SJSA1 (cell line): ENCODE measurements at places on chromosomes 16 and 17.

DNA sequence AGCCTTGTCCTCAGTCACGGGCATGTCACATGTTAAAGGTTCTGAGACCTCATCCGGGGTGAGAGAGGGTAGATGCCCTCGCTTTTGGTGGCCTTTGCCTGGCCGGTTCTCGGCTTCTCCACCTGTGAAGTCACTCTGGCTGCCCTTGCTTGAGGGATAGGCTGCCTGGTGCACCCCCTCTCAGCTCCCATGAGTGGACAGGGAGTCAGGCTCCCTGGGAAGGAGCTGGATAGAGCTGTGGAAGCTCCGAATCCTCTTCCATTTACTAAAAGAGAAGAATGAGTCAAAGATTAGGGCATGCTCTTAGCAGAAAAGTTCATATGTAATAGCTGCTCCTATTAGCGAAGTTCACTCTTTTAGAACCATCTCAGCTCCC is 142.0 kb downstream of the IRX3 start:
- no peak for DNase-seq
- no peaks in the 10 kb centered on the region; the same call in 1 of the 2 replicates for H3K27me3 ChIP-seq
- no peaks in the 10 kb centered on the region for H3K36me3 ChIP-seq
- H3K4me1 ChIP-seq: no peaks in the 10 kb centered on the region

DNA sequence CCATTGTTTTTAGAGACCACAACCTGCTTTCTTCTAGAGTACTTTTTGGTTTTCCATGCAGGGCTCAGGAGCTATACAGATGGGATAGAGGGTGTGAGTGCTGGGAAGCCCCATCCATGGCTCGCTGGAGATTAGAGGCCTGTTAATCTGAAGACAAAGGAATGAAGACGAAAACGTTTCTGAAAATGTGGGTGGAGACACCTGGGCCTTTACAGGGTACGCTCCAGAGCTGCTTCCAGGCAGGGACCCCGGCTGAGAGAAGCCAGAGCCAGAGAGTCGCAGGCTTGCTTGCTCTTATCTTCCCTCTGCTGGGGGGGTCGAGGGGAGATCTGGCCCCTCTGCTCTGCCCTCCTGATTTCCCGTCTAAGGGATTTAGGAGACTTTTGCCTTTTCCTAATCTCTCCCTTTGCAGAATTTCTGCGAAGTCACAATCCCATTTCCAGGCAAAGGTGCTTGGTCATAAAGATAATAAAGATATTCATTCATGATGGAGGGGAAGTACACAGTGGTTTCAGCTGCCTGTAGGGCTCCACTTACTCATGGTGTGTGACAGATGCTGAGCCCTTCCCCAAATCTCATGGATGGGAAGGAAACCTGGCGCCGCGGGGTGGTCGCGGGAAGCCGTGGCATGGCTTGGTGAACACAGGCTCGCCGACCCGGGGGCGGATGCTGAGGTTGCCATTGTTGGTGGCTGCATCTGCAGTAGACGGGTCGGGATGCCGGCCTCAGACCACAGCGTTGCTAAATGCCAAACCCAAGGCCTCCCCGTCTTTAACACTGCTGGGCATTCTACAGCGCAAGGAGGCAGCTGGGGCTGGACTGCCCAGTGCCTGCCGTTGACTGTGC is 4.8 kb upstream of the SOCS3 start:
- peak overlapping the region; percentile 73 for H3K27ac ChIP-seq
- H3K4me3 ChIP-seq: no peak overlapping the region
- no peaks in the 10 kb centered on the region for H3K27me3 ChIP-seq
- H3K4me1 ChIP-seq: peaks cover 43% of the 10 kb centered on the region

- no peak overlapping the region for H3K27ac ChIP-seq
- DNase-seq: no peak
- H3K36me3 ChIP-seq: no peaks in the 10 kb centered on the region
Measured at GRCh38 chr16:29641561-29641960, 21.5 kb upstream of the SPN start.

GRCh38 chr17:5762191-5762590 is 177.9 kb upstream of the NLRP1 start:
- H3K27me3 ChIP-seq: no peaks in the 10 kb centered on the region
- 0 out of 2 replicates have a peak, but pooled peaks cover 5% of the 10 kb centered on the region for H3K4me1 ChIP-seq
- H3K27ac ChIP-seq: no peak overlapping the region
- H3K36me3 ChIP-seq: no peaks in the 10 kb centered on the region
- no peak for DNase-seq

DNA sequence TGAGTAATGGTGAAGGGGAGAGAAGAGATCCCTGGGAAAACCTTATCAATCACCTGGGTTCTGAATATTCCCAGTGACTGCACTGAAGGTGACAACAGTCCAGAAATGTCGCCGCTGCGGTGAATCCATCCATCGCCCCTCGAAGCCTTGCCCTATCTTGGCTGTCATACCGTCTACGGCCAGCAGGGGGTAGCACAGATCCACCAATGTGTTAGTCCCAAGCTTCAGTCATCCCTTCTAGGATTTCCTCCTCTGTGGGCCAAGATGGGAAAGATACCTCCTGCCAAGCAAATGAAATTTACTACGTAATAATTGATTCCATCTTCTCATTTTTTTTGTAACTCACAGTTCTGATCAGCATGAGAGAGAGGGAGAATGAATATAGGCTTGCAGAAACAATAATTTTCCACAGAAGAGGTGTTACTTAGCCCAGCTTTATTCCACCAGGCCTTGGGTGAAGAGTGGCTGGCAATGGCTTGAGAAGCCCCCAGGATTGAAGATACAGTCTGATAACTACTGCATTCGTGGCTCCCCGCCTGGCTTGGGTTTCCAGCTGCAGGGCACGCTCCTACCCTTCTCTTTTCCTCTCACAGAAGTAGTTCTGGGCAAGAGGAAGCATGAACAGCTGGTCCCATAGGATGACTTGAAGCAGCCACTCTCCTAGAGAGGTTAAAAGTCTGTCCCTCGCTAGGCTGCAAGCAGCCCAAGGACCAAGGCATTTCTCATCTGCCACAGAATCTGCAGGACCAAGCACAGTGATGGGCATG is 2.6 kb upstream of the FMNL1 start:
- peaks cover 12% of the 10 kb centered on the region for H3K4me1 ChIP-seq
- H3K27ac ChIP-seq: no peak overlapping the region
- peaks cover 38% of the 10 kb centered on the region for H3K27me3 ChIP-seq
- no peak overlapping the region for H3K4me3 ChIP-seq

DNA sequence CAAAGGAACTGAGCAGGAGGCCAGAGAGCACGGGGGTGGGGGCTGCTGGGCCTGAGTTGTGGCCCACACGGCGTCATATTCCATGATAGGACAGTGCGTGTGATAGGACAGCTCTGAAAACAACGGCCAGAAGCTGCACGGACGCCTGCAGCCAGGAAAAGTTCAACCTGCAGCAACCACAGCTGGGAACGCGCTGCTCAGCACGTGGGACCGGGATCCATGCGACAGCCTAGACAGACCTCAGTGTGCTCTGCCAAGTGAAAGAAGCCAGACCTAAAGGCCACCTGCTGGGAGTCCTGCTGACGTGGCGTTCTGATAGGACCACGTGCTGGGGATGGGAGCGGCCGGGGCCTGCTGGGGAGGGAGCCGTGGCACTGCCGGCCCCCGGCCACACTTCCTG is 21.6 kb downstream of the CTU2 start:
- no peak for DNase-seq
- no peak overlapping the region for H3K4me3 ChIP-seq
- no peak overlapping the region for H3K27ac ChIP-seq
- peaks cover 82% of the 10 kb centered on the region for H3K36me3 ChIP-seq
- H3K4me1 ChIP-seq: no peaks in the 10 kb centered on the region
- no peaks in the 10 kb centered on the region for H3K27me3 ChIP-seq

DNA sequence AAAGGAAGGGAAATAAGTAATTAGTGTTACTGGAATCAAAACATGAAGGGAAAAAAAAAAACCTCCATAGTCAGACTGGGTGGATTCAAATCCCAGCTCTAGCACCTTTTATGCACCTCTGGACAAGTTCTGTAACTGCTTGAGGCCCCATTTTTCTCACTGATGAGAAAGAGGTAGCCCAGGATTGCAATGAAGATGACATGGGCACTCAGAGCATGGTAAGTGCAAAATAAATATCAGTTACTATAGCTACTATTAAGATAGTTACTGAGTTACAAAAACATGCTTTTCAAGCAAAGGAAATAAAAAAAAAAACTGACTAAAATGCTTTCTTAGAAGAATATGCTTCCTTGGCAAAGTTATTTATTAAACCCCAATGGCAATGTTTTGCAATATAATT is 58.8 kb downstream of the CEP95 start:
- H3K4me1 ChIP-seq: peaks cover 9% of the 10 kb centered on the region
- no peak for DNase-seq
- H3K27me3 ChIP-seq: no peaks in the 10 kb centered on the region

DNA sequence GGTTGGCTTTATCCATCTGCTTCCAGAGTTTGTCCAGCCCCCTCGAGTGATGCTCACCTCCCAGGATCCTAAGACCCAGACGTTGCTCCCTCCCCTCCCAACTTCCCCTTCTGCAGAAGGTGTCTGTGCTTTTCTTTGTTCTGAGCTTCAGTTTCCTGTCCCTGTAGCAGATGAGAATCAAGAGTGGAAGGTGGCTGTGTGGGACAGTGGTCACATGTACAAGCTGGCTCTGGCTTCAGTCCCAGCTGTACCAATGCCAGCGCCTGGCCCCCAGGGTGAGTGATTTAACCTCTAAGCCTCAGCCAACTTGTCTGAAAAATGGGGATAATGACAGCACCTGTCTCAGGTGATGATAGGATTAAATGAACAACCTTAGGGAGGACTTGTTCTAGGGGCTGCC is 7.7 kb downstream of the PRR15L start:
- H3K27ac ChIP-seq: no peak overlapping the region
- H3K4me1 ChIP-seq: peaks cover 6% of the 10 kb centered on the region
- no peak overlapping the region for H3K4me3 ChIP-seq
- no peak for DNase-seq
- H3K36me3 ChIP-seq: peaks cover 22% of the 10 kb centered on the region
- no peaks in the 10 kb centered on the region for H3K27me3 ChIP-seq

- peaks cover 4% of the 10 kb centered on the region; the same call in 1 of the 2 replicates for H3K4me1 ChIP-seq
- H3K4me3 ChIP-seq: no peak overlapping the region
- no peak overlapping the region for H3K27ac ChIP-seq
- no peaks in the 10 kb centered on the region; the same call in 1 of the 2 replicates for H3K27me3 ChIP-seq
- no peaks in the 10 kb centered on the region for H3K36me3 ChIP-seq
- no peak for DNase-seq
Measured at GRCh38 chr17:76644995-76645394, 1.4 kb upstream of the ST6GALNAC1 start.

GRCh38 chr16:68040506-68041288 is 17.6 kb downstream of the DUS2 start:
- peak; percentile 80 for DNase-seq
- H3K4me3 ChIP-seq: no peak overlapping the region

GRCh38 chr16:27066668-27067537 is at the start of gene C16orf82:
Gene C16orf82, plus strand, starts transcription at chr16:27066927.
- no peaks in the 10 kb centered on the region for H3K36me3 ChIP-seq
- no peak within 1 kb of the TSS for H3K27ac ChIP-seq
- no peak for DNase-seq
- H3K4me3 ChIP-seq: no peak within 1 kb of the TSS
- no peaks in the 10 kb centered on the region for H3K4me1 ChIP-seq
- H3K27me3 ChIP-seq: peaks cover 4% of the 10 kb centered on the region

DNA sequence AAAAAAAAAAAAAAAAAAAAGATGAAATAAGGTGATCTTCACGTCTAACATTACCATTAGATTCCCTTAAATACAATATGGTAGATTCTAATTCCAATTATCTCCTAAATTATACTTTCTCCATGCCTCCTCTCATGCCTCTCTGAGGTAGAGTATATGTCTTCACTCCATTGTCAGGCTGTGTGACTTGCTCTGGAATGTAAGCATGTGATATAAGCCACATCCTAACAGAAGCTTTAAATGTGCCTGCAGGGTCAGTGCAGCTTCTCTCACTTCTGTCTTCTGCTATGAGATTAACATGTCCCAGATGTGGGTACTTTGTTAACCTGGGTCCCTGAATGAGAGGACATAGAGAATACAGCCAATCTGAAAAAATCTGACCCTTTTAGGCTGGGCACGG is 32.6 kb downstream of the MED13 start:
- no peak overlapping the region for H3K4me3 ChIP-seq
- H3K4me1 ChIP-seq: no peaks in the 10 kb centered on the region
- no peak overlapping the region for H3K27ac ChIP-seq
- no peaks in the 10 kb centered on the region for H3K27me3 ChIP-seq
- no peak for DNase-seq

- peaks cover 46% of the 10 kb centered on the region for H3K27me3 ChIP-seq
- no peak overlapping the region for H3K4me3 ChIP-seq
- H3K36me3 ChIP-seq: no peaks in the 10 kb centered on the region
- H3K4me1 ChIP-seq: peaks cover 4% of the 10 kb centered on the region
- no peak overlapping the region for H3K27ac ChIP-seq
Measured at GRCh38 chr16:2786061-2786825, 1.1 kb downstream of the PRSS33 start.

DNA sequence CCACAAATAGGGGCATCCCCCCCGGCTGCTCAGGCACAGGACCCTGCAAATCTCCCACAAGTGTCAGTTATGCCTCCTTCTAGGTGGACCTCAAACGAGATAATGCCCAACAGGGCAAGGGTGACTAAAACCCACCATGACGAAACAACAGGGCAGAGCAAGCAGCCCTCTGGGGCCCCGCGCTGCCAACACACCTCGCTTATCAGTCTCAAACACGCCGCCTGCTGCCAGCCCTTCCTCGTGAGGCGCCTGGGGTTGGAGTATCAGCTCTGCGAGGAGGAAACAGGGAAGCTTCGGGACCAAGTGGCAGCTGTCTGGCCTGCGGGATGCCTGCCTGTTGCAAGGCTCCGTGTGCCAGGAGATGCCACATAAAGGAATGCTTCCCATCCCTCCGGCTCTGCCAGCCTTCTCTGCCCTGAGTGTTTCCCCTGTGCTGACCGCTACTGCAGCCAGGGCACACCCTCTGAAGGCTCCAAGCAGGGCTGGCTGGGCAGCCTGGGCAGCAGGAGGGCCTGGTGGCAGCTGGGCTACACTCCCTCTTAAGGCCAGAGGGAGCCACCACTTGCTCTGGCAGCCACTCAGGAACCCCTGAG is 2.5 kb downstream of the SMIM5 start:
- no peak overlapping the region for H3K27ac ChIP-seq
- no peak for DNase-seq
- H3K4me1 ChIP-seq: peaks cover 17% of the 10 kb centered on the region
- no peak overlapping the region for H3K4me3 ChIP-seq

- no peaks in the 10 kb centered on the region for H3K4me1 ChIP-seq
- no peaks in the 10 kb centered on the region for H3K36me3 ChIP-seq
- no peak for DNase-seq
- H3K27ac ChIP-seq: no peak overlapping the region
Measured at GRCh38 chr17:69198238-69198637, 30.4 kb downstream of the ABCA10 start.

DNA sequence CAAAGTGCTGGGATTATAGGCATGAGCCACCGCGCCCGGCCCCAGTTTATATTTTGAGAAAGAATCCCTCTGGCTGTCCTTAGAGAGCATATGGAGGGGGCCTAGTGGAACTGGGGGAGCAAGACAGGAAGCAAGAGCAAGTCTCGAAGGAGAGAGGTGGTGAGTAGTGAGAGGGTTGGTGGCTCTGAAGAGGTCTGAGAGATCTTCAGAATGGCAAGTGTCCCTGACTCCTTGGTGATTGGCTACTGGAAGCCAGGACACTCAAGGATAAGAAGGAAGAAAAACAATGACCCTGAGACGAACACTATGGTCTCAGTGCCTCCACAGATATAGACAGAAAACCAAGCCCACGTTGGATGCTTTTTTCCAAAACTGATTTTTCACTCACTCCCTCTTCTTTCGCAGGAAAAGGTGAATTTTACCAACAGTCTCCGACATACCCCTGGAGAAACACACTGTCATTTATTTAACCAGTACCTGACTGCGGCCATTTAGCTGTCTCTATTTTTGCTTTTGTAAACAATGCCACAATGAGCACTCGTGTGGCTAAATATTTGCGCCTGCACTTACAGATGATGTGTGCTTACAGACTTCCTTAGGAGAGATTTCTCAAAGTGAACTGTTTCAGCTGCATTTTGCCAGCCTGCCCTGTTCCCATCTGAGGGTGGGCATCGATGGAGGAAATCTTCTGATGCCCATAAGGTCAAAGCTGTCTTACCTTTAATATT is 15.9 kb upstream of the DOK4 start:
- no peak overlapping the region for H3K27ac ChIP-seq
- H3K4me3 ChIP-seq: no peak overlapping the region
- DNase-seq: no peak
- no peaks in the 10 kb centered on the region for H3K27me3 ChIP-seq
- H3K4me1 ChIP-seq: peaks cover 30% of the 10 kb centered on the region
